ENCODE measurements at places on chromosomes 4 and X. TPM values are rescaled to one million over a fixed set of nuclear protein-coding genes. Genes with fewer than 3 reads are reported as not detected.

Gene SSX2
- not detected for polyA plus RNA-seq

Gene ETFDH
- 21.5 TPM for polyA plus RNA-seq

Gene TRIM60
- not detected for polyA plus RNA-seq

Gene SPINK2
- polyA plus RNA-seq, result not detected

Gene UGT2B10
- not detected for polyA plus RNA-seq

Gene ACSL1
- polyA plus RNA-seq, result 42.9 TPM

Gene KLHL13
- 56.6 TPM for polyA plus RNA-seq

Gene CTAG2
- not detected for polyA plus RNA-seq

Gene SCOC
- polyA plus RNA-seq, result 39.4 TPM

Gene SPARCL1
- polyA plus RNA-seq, result 224 TPM

Gene USP53
- polyA plus RNA-seq, result 10.4 TPM

Gene TBC1D9
- 13.8 TPM for polyA plus RNA-seq

GRCh38 chr4:114563536-114564315 lies 34.9 kb upstream of the UGT8 start:
- DNase-seq, result no peak

DNA sequence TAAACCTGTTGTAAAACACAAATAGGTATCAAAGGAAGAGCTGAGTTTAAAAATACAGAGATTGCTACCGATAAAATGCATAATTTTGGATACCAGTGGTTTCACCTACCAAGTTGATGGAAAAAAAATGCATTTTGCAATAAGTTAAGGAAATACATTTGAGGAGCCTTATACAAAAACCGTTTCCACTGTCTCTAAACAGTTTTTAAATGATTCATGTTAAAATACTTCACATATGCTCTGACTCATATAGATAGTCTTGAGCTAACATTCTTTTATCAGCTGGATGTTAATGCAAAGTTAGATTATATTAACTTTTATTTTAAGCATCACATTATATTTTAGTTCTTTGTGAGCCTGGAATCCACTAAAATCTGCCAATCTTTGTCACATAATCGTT lies 50.6 kb upstream of the ANKRD17 start:
- no peak for DNase-seq

DNA sequence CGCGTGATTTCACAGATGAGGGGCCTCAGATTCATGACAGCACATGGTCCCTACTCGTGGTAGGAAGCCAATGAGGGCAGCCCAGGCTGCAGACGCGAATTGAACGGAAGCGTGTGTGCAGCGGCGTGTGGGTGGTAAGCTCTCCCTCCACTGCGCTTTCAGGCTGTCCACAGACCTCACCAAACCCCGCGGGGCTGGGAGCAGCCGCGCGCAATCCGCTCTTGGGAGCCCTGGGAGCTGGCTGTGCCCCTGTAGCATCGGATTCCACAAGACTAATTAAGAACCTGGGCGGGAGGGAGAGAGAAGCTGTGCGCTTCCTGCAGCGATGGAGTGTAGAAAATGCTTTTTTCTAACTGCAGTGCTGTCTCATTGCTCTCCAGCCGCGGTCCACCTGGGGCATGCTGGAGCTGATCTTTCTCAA lies 134.9 kb downstream of the STOX2 start:
- DNase-seq, result no peak

- DNase-seq, result no peak
These were observed 288.1 kb downstream of the DCTD start for GRCh38 chr4:182629096-182629495.

GRCh38 chr4:174561560-174561959 lies 39.3 kb upstream of the HPGD start:
- no peak for DNase-seq

GRCh38 chr4:21946858-21947257 lies 1.7 kb downstream of the KCNIP4 start:
- no peak for DNase-seq

DNA sequence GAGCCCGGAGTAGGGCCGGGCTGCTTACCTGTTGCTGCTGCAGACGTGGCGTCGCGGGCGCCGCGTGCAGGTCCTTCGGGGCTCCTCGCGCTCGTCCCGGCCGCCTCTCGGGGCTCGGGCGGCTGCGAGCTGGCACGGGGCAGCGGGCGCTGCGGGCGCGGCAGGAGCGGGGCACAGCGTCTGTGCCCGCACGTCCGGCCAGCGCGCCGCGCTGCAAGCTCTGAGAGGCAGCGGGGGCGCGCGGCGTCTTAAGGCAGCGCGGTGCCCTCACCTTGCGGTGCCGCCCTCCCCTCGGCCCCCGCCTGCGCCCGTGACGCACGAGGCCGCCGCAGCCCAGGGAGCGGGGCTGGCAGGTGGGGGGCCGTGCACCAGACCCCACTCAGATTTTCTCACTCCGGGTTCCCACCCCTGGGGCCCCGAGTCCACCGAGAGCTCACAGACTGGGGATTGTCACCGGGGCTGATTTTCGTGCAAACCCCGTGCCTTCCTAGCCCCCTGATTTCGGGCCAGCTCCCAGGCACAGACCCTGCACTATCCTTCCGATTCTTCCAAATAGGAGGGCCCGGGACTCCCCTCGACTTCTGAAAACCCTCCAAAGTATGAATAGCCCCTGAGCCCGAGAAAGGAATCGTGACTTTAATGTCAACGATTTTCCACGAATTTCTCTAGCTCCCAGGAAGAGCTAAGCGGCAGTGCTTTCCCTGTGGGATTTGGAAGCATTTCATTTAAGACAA lies at the start of gene GPR101:
Gene GPR101, minus strand, starts transcription at position 222 of the 734 bp plus-strand sequence. CDS start 2,321 bp downstream, outside the sequence.
- DNase-seq, result no peak

GRCh38 chr4:26320538-26321372 lies at the start of gene RBPJ:
TSS of gene RBPJ (plus strand) at chr4:26321014. CDS start at chr4:26321029, 15 bp downstream.
- peak; percentile 93 for DNase-seq

DNA sequence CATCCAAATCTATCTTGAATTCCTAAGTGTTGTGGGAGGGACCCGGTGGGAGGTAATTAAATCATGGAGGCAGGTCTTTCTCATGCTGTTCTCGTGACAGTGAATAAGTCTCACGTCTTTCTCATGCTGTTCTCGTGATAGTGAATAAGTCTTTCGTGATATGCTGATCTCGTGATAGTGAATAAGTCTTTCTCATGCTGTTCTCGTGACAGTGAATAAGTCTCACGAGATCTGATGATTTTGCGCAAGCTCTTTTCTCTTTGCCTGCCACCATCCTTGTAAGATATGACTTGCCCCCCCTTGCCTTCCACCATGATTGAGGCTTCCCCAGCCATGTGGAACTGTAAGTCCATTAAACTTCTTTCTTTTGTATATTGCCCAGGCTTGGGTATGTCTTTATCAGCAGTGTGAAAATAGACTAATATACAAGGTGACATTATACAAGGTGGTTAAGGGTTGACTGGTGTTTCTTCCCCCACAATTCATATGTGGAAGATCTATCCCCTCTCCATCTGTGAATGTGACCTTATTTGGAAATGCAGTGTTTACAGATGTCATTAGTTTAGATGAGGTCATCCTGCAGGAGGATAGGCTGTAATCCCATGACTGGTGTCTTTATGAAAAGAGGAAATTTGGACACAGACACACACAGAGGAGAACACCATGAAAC lies 27.6 kb downstream of the ARSD start:
- DNase-seq, result no peak

DNA sequence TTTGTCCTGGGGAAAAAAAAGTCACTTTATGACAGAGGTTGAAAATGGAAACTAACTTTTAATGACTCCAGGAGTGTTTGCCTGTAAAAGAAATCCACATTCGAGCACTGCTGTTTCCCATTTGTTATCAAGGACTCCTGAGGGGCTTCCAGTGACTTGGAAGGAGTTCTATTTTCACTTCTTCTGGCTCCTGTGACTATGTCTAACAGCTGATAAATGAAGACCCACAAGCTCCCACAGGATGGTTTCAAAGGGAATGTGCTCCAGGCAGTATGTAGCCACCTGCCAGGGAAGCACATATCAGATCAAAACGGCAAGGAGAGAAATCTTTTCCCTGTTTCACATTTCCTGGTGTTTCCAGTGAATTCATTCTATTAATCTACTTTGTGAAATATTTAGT lies 159.8 kb upstream of the FAM241A start:
- DNase-seq, result no peak

GRCh38 chrX:30835373-30835772 lies 53.7 kb downstream of the TAB3 start:
- no peak for DNase-seq

- no peak for DNase-seq
These were observed 3.8 kb downstream of the IL21 start for GRCh38 chr4:122616915-122617596.

GRCh38 chr4:118759481-118759880 lies 74.3 kb downstream of the METTL14 start:
- no peak for DNase-seq

DNA sequence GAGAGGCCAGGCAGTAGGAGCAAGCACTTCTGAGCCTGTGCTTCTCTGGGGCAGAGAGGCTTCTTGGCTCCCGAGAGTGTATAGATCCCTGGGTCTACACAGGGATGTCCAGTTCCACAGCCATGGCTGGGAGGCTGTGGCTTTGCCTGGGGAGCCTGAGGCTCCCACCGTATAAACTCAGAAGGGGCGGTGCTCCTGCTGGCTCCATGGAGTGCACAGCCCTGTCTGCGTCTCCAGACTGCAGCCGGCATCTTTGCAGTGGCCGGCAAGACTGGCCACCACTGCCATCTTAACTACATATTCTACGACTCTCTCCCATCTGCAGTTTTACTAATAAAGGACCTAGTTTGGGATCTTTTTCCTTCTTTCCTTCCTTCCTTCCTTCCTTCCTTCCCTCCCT lies 1253.8 kb downstream of the C4orf33 start:
- DNase-seq, result no peak

All from forelimb muscle (tissue), 1 donor.